ENCODE measurements at places on chromosomes 11 and 22. TPM values are rescaled to one million over a fixed set of nuclear protein-coding genes. Genes with fewer than 3 reads are reported as not detected.

- peak; percentile 57 for DNase-seq
These were observed 7.4 kb downstream of the CAPN5 start for GRCh38 chr11:77074205-77074604.

- no peak for DNase-seq
These were observed 40.2 kb upstream of the ACCSL start for GRCh38 chr11:44007481-44008087.

Gene CDC42BPG
- 78.6 TPM for total RNA-seq

DNA sequence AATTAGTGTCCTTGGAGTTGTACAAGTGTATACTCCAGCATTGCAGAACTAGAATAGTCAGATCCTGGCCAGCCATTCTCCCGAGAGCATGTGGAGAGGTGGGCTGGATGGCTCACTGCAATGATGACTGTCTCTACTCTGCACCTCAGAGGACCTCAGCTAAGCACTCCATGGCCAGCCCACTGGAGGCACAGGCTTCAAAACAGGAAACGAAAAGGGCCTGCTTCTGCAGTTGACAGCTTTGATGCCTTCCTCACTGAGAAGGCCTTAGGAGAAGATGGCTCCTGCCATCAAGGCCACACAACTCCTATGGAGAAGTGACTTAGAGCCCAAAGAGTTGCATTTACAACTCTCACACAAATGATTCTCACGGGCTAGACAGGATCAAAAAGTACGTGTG is 9.1 kb downstream of the POLD4 start:
- peak; percentile 54 for DNase-seq

DNA sequence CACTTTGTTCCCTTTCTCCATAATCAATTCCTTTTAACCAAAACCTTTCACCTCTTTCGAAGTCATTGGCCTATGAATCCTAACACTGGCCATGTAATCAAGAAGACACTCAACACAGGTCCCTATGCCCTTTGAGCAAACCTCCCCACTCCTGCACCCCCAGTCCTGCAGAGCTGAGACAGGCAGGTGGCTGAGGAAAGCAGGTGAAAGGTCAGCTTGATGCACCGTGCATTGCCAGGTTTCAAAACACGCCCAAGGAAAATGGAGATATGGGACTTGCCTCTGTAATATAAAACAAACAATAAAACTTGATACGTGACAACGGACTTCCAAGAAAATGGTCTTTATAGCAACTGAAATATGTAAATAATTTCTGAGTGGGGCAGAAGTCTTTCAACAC is 10.6 kb downstream of the CPT1A start:
- peak; percentile 84 for DNase-seq

DNA sequence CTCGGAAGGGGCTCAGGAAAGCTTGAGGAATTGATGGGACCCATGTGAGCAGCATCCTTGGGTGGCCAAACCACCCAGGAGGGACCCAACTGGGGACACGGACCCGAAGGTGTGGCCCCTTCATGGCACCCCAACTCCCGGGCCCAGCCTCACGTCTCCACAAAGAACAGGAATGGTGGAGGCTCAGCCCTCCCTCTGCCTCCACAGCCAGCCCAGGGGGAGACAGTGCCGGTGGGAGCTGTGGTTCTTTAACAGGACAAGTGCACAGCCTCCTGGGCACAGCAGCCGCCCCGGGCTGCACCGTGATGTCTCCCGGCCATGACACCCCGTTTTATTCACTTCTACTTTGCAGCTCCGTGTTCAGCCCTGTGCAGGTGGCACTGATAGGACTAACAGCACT is 587.2 kb downstream of the BRD1 start:
- DNase-seq = no peak

Gene SHANK3
- total RNA-seq = 36.3 TPM

Gene PIK3IP1
- 23.7 TPM for total RNA-seq

DNA sequence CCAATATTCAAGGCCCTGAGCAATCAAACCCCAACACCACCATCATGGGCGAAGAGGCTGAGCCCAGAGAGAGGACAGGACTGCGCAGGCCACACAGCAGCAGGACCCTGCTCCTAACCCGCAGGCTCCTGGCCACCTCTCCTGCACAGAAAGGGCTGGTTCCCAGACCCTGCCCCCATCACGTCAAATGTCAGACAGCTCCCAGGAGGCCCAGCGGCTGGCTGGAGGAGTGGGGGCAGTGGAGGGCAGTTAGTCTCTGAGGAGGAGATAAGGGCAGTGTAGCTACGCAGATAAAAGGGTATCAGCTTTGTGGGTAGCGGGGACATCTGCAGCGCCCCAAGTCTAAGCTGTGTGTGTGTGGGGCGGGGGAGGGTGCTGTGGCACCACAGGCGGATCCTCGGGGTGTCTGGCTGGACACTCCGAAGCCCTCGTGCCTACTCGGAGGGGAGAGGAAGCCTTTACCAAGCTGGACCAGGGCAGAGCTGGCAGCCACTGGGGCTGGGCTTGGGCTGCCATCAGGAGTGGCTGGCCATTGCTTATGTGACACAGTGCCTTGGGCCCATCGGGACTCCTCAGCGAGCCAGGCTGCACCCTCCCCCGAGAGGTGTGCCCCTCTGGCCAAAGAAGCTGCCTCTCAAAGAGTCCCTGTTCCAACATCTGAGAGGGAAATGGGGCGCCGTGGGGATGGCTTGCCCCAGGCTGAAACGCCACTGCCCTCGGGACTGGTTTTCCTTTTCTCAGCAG is 21.5 kb downstream of the FADS3 start:
- no peak for DNase-seq

GRCh38 chr11:84261707-84262106 is 975.5 kb upstream of the CCDC90B start:
- DNase-seq = no peak

Gene PARVA
- total RNA-seq = 30.8 TPM

Gene PTS
- 15.7 TPM for total RNA-seq

DNA sequence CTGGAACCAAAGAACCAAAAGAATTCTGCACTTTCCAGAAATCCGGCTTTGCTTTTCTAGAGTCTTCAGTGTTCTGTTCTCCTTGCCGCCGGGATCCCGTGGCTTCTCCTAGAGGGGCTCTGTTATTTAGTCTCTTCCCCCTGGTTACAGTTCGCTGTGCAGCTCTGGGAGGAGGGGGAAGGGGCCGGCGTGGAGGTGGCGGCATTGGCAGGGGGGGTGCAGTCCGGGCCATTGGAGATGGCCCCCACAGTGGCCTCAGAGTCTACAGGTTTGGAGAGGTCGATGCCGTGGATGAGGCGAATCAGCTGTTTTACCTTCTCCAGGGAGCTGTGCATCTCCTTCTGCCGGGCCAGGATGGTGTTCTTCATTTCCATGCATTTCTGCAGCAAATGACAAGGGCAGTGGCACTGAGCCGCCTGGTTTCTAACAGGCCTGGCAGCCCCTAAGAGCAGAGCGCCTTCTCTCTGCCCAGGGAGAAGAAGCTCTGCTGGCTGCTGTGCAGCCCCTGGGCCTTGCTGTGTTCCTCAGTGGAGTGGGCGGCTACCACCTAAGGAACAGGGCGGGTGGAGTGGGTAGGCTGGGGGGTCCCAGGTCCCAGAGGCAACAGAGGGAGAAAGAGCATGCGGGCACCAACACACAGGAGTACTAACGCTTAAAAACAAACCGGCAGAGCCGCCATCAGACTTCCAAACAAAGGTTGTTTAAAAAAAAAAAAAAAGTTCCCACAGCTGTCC is 11.6 kb downstream of the LARGE2 start:
- DNase-seq = no peak

DNA sequence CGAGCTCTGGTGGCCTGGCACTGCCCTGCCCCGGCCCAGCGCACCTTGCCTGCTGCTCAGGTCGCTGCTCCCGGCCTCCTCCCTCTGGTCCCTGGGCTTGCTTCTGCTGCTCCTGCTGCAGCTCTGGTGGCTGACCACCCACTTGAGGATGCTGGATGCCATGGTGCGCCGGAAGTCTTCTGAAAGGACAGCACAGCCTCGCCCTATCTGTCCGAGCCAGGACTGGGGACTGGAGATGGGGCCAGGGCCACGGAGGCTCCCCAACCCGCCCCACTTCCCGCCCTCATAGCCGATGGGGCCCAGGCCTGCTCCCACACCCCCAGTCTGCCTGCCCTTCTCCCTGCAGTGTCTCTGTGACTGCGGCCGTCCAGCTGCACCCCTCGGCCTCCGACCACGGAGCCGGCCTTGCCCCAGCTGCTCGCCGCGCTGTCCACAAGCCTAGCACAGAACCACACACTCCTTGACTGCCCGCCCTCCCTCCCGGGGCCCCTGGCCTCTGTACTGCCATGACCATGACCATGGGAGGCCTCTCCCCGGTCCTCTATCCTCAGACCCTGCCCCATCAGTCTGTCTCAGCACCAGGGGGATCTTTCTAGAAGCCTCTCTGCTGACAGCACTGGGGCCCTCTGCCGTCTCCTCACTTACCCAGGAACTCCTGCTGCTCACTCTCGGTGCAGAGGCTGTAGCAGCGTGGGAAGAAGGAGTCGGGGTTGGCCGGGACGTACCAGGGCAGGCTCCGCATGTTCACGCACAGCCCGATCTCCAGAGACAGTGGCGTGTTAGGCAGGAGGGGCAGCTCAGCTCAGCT is 12.7 kb downstream of the TTLL8 start:
- no peak for DNase-seq

All from Peyer's patch (tissue), 4 donors.